Activated effector memory CD4-positive, alpha-beta T cell treated with anti-CD3 and anti-CD28 coated beads, Interleukin-2, amount 50 U/mL, for 16 hours (primary cell): ENCODE measurements at places on chromosomes 16 and 17.

- DNase-seq: no peak
Observed at GRCh38 chr16:70563636-70564035, 40.0 kb downstream of the SF3B3 start.

- DNase-seq: no peak
Observed at GRCh38 chr17:79399610-79400144, 211.2 kb downstream of the RBFOX3 start.

GRCh38 chr16:85193115-85193493 is 80.8 kb upstream of the CIBAR2 start:
- no peak for DNase-seq

DNA sequence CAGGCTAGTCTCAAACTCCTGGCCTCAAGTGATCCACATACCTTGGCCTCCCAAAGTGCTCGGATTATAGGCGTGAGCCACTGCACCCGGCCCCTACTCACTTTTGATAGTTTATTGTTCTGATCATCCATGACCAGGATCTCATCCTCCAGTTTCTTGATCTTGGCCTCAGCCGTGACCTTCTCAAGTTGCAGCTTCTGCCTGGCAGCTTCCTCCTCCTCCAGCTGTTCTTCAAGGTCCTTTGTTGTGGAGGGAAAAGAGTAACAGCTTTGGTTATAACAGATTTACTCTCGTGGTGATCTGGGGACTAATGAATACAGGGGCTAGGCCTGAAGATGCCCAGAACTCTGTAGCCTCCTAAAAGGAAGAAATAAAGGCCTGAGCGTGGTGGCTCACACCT is 89.9 kb downstream of the NDE1 start:
- DNase-seq: no peak

DNA sequence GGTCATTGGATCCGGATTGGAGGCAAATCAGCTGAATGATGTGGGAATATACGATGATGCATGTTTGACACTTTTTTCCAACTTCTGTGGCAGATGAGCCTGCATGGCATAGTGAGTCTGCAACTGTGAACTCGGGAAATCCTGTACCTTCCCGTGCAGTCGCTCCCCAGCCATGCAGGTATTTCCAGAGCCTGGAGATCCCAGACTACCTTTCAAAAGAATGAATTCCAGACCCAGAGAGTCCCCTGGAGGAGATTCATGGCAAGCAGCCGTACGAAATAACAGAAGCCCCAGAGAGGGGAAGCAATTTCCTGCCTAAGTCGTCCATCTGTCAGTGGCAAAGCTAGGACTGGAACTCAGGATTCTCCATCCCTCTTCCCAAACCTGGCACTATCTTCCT is 75.7 kb upstream of the FAM20A start:
- no peak for DNase-seq

DNA sequence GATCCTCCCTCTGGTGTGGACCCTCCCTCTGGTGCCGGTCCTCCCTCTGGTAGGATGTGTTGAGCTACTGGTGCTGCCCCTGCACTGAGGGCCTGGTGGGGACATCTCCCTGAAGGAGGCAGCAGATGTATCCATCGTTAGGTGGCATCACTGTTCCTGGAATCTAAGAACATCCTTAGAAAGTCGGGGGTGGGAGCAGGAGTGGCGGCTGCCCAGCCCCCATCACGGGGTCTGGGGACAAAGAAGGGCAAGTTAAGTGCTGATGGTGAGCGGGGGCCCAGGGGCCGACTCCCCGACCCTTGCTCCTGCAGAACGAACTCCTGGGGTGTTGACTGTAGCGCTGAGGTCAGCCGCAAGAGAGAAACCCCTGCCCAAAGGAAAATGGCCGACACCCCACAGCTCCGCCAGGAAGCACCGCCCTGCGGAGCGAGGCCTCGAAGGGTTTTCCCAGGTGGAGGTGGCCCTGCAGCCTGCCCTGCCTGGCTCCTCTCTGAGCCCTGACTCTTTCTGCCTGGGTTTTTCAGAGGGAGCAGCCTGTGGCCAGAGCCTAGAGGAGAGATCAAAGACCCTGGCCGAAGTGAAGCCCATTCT is 5.5 kb downstream of the CTU2 start:
- no peak for DNase-seq

GRCh38 chr16:10738231-10739077 is 5.2 kb upstream of the NUBP1 start:
- peak; percentile 79 for DNase-seq

GRCh38 chr17:996554-997344 is at the start of gene TIMM22:
Gene TIMM22 (plus strand): TSS chr17:997129. CDS start chr17:997143, 14 bp downstream.
- peak; percentile 97 for DNase-seq

- DNase-seq: no peak
Observed at GRCh38 chr16:88599825-88600538, 29.8 kb downstream of the ZC3H18 start.

GRCh38 chr16:35391328-35391727 is 1931.9 kb downstream of the TP53TG3F start:
- DNase-seq: no peak

- no peak for DNase-seq
Observed at GRCh38 chr17:33023790-33024189, 32.1 kb downstream of the SPACA3 start.

GRCh38 chr17:38426441-38426840 is 1.8 kb upstream of the ARHGAP23 start:
- no peak for DNase-seq
